Stimulated activated CD8-positive, alpha-beta memory T cell treated with anti-CD3 and anti-CD28 coated beads, Interleukin-2, amount 100 ng/mL, for 1 hour (primary cell): ENCODE measurements at places on chromosomes 13 and 19.
A peak's percentile ranks its signal among the peaks of the same experiment; 100 is the strongest.

DNA sequence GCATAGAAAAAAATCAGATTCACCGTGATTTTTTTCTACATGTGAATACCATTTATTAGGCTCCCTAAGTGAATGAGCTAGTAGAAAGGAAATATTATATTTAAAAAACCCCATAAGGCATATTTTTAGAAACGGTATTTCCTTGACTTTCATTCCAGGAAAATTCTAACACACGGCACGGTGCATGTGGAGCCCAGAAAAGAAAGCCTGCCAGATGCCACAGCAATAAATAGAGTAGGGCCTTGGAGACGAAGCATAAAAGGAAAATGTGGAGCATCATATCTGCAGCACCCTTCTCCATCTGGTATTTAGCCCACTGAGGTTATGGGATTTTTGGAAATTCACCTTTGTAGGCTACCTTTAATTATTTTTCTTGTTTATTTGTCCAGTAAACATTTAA is 314.4 kb downstream of the ENOX1 start:
- no peak for DNase-seq

DNA sequence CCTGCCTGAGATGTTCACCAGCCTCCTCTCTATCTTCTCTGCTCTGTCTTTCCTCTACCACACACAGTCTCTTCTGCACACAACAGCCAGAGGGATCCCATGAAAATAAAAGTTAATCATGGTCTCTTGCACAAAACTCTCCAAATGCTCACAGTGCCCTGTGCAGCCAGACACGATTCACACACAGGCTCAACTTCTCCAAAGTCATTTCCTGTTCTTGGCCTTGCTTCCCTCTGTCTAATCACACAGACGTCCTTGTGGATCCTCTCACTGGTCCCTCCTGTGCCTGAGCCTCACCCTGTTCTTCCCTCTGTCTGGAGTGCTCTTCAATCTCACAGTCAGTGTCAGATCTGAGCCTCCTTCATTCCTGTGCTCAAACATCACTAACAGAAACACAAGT is 7.8 kb downstream of the SIGLEC12 start:
- no peak for DNase-seq

DNA sequence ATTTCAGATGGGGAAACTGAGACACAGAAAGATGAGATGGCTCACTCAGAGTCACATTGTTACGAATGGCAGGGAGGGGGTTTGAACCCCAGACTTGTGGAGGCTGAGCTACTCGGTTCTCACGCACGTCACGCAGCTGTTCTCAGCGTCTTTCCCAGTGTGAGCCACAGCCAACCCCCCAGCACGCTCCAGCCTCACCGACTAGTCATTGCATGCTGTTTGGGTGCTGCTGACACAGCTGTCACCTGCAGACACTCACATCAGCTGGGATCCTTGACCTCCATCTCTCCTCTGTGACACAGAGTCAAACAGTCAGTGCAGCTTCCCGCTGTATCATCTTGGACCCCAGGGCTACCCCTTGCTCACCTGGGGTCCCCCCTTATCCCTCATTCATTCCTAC is 2.4 kb upstream of the NCAN start:
- DNase-seq: no peak

GRCh38 chr13:102678339-102679107 is 16.3 kb downstream of the METTL21C start:
- DNase-seq: no peak

GRCh38 chr13:112893570-112894422 is 75.2 kb upstream of the MCF2L start:
- no peak for DNase-seq

DNA sequence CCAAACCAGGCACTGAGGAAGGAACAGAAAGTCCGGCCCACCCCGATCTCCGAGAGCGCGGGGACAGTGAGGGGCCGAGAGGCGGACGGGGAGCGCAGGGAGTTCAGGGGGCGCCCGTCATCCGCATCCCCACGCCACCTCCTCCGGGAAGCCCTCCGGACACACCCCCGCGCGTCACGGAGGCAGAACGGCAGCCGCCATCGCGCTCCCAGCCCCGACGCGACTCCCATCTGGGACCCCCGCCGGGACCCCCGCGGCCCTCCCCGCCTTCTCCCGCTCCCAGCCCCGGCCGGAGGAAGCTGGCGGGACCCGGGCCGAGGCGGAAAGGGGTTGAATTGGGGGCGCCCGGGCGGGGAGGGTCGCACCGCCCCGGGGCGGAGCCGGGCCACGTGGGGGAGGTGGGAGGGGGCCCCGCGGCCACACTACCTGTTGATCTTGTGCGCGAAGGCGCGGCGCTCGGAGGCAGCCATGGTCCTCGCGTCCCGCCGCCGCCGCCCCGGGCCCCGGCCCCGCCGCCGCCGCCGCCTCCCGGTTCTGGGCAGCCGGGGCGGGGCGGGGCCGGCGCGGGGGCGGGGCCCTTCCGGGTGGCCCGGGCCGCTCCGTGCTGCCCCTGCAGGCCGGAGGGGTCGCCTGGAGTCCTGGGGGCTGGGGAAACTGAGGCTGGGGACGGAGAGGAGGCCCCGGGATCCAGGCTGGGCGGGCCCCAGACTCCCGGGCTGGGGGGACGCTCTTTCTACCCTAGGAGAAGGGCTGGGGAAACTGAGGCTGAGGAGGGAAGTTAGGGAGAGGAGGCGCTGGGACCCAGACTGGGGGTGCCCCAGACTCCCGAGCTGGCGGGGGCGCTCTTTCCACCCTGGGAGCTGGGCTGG is at the start of gene DOCK6:
Gene DOCK6, minus strand, starts transcription at position 554 of the 869 bp plus-strand sequence. Its CDS starts 84 bp downstream, at position 470.
- DNase-seq: no peak

DNA sequence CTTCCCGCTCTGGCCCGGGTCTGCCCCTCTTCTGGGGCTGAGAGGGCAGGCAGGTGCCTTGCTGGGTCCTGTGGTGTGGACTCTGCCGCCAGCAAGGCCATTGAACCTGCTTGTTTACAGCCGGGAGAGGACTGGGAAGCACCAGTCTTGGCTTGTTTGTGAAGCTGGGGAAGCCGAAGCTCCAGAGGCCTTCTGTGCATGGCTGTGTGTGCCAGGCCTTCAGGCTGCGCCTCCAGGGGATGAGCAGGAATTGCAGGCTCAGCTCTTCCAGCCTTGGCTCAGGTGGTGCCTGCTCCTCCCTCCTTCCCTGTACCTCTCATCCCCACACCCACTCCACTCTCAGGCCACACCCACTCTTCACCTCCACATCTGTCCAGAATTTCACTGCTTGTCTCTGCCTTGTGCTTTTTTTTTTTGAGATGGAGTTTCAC is 17.5 kb downstream of the NDUFB7 start:
- DNase-seq: no peak

DNA sequence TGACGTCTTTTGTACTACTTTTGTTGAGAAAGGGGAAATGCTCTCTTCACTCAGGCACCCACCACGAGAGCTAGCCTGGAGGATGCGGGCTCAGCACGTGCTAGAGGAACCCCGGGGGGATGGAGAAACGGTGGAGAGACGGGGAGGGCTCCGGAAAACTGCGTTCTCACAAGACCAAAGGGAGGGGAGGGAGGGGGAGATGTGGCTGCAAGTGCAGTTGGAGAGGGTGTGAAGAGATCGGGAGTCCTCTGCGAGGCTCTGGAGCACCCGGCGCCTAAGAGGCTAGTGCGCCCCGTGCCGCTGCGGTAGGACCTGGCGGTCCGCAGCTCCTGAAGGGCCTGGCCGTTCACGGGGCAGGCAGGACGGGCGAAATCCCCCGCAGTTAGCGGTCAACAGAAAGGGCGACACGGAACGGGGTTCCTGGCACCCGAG is 43.4 kb upstream of the XPO4 start:
- no peak for DNase-seq

DNA sequence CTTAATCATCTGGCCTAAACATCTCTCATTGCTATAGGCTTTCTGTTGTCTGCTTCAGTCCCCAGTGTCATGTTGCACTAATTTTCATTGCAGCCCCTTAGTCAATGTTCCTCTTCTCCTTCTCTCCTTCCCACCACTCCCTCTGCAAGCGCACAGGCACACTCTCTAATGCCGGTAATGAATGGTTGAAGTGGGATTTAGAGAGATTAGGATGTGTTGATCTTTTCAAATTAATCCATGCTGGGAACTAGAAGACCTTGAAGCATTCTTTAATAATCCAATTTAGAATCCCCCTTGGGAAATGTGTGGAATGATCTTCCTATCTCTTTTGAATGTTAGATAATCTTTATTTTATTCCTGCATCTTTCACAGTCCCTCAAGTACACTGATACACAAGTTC is 33.2 kb upstream of the NDFIP2 start:
- DNase-seq: no peak

- DNase-seq: no peak
These were observed 58.2 kb downstream of the UBL3 start for GRCh38 chr13:29791997-29792780.

GRCh38 chr13:22311734-22312404 is 641.0 kb downstream of the FGF9 start:
- DNase-seq: no peak

- DNase-seq: no peak
These were observed 25.6 kb downstream of the LRCH1 start for GRCh38 chr13:46578590-46578975.

- no peak for DNase-seq
These were observed 429.0 kb upstream of the MIR17HG start for GRCh38 chr13:90918536-90918935.

GRCh38 chr13:113411216-113412023 is 41.9 kb downstream of the ADPRHL1 start:
- no peak for DNase-seq

DNA sequence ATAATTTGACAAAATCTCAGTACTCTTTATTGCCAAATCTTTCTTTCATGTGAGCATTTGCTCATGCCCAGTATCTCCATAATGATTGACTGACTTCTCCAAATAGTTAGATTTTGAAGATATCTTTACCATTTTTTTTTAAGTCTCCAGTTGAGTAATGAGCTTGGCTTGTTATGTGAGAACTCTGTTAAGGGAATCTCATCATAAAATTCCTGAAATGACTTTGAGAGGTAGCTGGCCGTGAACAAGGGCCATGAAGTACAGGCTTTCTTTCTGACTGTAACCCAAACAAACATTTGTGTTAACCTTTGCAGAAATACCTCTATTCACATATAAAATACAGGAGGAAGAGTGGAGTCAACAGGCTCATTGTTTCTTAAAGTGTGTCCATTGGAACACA is 449.7 kb downstream of the IRS2 start:
- DNase-seq: no peak

DNA sequence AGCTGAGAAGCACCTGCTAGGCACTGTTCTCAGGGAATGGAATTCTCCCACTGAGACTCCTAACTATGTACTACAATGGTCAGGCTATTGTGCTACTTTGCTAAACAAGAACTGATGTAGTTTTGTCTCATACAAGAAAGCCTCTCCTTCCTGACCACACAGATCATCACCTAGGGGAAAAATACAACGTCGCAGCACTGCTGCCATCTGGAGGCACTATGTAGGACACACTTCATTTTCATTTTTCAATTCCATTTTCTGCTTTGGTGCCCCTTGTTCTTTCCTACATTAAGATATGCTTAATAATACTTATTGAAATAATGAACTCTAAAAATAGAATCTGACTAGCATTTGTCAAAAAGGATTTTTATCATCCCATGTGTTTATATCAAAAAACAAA is 21.1 kb downstream of the PROSER1 start:
- no peak for DNase-seq

DNA sequence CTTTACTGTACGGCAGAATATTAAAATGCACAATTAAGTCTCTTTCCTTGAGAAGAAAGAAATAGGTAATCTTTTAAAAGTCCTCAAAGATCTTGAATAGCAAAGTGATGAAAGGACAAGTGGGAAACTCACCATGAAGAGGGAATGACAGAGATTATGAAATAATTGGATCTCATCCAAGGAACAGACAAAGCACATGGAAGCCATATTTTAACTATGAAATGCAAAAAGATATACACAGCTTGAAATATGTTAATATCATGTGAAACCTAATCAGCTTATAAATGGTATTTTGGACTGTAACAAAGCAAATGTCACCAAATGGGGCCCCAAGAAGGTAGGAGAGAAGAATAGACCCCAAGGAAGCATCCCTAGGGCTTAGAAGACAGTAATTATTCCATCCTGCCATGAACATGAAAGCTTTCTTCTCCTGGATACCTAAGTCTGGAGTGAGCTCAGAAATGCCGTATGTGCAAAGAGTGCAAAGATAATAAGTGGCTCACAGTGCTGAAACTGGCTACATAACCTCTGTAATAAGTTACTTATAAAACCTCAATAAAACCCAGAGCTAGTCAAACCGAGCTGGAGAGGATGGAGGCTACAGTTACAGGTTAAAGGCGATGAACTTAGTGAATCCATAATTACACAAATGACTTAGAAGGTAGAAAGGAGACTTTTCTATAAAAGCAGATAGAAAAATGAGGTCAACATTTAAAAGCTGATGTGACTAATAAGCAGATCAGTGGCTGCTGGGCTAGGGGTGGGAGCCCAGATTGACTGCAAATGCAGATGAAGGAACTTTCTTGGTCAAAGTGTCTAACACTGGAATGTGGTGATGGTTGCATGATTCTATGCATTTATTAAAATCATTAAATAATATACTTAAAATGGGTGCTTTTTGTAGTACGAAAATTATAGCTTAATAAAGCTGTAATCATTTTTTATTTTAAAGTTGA is 34.4 kb downstream of the DCLK1 start:
- DNase-seq: no peak

DNA sequence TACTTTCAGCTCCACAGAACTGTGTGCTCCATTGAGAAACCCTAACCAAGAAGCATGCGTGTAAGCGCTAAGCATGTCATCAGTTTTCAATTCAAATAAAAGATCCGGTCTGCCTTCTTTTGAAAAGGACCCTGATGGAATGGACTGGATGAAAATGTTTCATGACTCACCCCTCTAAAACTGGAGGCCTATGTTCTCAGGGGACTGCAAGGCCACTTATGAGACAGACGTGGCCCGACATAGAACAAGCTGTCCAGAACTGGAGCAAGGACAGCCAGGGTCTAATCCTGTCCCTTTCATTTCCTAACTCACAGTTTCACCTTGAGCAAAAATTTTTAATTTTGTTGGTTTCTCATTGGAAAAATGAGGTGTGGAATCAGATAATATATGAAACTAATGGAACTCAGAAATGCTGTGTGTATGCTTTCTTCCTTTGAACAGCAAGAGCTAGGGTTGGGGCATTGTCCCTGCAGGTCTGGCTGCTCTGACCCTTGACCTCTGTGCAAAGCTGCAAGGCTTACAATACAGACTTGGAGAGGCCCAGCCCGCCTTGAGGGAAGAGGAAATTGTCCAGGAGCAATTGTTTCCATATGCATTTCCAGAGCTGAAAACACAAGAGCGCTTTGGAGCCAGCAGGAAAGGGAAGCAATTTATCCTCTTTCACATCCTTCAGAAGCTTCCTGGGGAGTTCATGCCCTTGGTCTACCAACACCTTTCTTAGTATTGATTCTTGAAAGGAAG is 553.4 kb upstream of the KLF12 start:
- DNase-seq: no peak

GRCh38 chr19:492091-492531 is 4.2 kb upstream of the MADCAM1 start:
- peak; percentile 14 for DNase-seq

- no peak for DNase-seq
These were observed 29.6 kb upstream of the KLF2 start for GRCh38 chr19:16295057-16295456.

GRCh38 chr13:99432609-99433542 is 68.4 kb upstream of the TM9SF2 start:
- peak; percentile 57 for DNase-seq
